Mesothelial cell of epicardium (in vitro differentiated cells): ENCODE measurements at places on chromosomes 11 and 22. TPM values are rescaled to one million over a fixed set of nuclear protein-coding genes. Genes with fewer than 3 reads are reported as not detected.

Gene RASD2
- total RNA-seq, result 0.14 to 0.20 TPM in 2 of 3 replicates, not detected in the other

Gene CLDN5
- total RNA-seq, result not detected in 3 replicates

GRCh38 chr22:33747029-33747428 is 173.2 kb downstream of the LARGE1 start:
- no peak for DNase-seq

Gene FEN1
- 19.5 to 20.9 TPM (median 20.3 TPM) in 3 replicates for total RNA-seq

GRCh38 chr11:120197251-120197891 is 13.5 kb upstream of the OAF start:
- DNase-seq, result no peak
